Panc1 (cell line): ENCODE measurements at places on chromosomes 3 and 15. TPM values are rescaled to one million over a fixed set of nuclear protein-coding genes. Genes with fewer than 3 reads are reported as not detected.

The CHDH gene
- 24.1 TPM for total RNA-seq

The KLF15 gene
- total RNA-seq = 0.10 TPM

The GP9 gene
- not detected for total RNA-seq

The PLCB2 gene
- 1.7 TPM for total RNA-seq

The SLC49A4 gene
- total RNA-seq = 15.9 TPM

The LINGO1 gene
- 18.2 TPM for total RNA-seq

- no peak for DNase-seq
Measured at GRCh38 chr3:131169331-131169730, 142.7 kb downstream of the NEK11 start.

DNA sequence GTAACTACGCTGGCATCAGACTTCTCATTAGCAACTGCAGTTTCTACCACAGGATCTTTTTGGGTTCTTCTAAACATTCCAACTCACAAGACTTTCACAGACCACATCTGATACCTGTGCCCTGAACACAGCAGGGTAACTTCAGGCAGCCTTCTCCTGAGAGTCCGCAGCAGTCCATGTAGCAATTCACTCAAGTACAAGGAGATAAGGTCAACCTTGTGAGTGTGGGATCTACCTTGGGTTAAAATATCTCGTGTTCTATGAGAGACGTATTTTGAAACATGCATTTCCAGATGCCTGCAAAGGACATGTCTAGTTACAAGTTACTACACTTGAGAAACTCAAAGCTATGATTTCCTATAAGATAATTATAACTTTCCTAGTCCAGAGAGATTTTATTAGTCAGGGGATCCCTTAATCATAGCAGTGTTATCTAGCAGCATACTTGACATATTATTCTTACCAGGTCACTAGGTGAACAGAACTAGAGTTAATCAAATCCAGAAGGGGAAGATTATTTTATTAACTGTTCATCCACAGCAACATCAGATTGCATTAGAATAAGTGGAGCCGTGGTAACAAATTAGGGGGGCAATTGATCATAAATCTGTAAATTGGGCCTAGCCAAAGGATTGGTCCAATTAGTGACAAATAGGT lies 66.4 kb downstream of the ASTE1 start:
- no peak for DNase-seq

- no peak for DNase-seq
Measured at GRCh38 chr3:38533285-38533976, 37.3 kb downstream of the EXOG start.

- DNase-seq = no peak
Measured at GRCh38 chr3:151541178-151541577, 80.3 kb upstream of the IGSF10 start.

DNA sequence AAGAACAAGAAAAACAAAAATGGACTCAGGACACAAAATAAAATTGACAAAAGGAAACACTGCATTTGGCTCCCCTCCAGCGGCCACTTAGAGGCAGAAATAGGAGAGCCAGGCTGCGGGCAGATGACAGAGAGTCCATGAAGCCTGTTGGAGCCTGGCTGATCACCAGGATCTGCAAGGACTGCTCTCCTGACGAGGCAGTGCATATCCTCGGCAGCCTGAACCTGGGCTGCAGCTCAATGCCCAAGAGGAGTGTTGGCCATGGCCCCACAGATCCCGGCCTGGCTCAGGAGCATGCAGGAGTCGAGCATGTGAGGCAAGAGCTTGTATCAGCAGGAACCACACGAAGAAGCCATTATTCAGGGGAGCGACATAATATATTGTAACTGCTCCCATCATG lies 199.8 kb downstream of the STT3B start:
- DNase-seq = no peak

DNA sequence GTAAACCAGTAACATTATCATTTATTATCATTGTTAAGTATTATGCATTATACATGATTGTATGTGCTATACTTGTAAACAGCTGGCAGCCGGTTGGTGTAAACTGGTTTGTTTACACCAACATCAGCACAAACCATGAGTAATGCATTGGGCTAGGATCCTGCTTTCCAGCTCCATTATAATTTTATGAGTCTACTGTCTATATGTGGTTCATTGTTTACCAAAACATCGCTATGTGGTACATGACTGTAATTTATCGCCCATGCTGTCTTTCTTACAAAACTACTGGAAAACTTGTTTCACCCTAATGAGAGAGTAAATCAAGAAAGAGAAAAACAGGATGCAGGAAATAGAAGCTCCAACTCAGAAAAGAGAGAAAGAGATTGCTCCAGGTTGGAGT lies 224.8 kb upstream of the CBLB start:
- no peak for DNase-seq

GRCh38 chr15:81914734-81915256 lies 131.0 kb downstream of the MEX3B start:
- no peak for DNase-seq

DNA sequence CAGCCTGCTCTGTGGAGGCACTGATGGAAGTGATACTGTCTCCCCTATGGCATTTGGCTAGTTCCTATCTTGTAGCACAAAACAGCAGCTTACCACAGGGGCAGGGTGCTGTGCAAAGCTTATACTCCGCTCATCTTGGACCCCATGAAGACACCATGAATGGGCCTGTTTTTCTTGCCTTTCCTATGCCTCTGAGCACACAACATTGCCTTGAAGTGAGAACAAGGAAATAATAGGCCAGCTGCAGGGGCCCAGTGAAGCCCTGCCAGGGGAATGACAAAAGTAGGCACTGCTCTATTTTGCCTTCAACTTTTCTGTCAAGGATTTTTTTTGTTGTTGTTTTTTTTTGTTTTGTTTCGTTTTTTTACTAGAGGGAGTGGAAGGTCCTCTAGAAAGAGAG lies 110.3 kb downstream of the PDE8A start:
- DNase-seq = no peak

DNA sequence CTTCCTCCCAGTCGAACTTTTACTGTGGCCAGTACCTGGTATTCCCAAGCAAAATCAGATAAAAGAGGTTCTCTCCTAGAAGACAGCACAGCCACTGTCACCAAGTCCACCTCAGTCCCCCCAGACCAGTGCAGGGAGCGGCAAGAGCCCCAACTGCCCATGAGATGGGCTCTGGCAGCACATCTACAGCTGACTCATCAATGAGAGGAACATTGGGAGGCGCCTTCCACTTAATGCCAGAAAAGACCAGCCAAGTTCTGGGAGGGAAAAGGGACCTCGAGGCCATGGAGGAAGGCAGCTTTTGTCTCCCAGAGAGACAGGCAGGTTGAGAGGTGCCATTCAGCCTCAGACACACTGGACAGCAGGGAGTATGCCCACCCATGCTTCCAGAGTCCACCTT lies 28.2 kb downstream of the POC1A start:
- DNase-seq = no peak

GRCh38 chr3:136982520-136983138 lies 24.8 kb downstream of the IL20RB start:
- DNase-seq = no peak

- DNase-seq = no peak
Measured at GRCh38 chr15:67142767-67143100, 77.3 kb downstream of the SMAD3 start.

- no peak for DNase-seq
Measured at GRCh38 chr15:30999729-31000128, 8.3 kb upstream of the MTMR10 start.

GRCh38 chr3:25775936-25776335 lies 7.3 kb downstream of the NGLY1 start:
- DNase-seq = no peak

- no peak for DNase-seq
Measured at GRCh38 chr3:126955004-126955790, 27.7 kb upstream of the PLXNA1 start.

DNA sequence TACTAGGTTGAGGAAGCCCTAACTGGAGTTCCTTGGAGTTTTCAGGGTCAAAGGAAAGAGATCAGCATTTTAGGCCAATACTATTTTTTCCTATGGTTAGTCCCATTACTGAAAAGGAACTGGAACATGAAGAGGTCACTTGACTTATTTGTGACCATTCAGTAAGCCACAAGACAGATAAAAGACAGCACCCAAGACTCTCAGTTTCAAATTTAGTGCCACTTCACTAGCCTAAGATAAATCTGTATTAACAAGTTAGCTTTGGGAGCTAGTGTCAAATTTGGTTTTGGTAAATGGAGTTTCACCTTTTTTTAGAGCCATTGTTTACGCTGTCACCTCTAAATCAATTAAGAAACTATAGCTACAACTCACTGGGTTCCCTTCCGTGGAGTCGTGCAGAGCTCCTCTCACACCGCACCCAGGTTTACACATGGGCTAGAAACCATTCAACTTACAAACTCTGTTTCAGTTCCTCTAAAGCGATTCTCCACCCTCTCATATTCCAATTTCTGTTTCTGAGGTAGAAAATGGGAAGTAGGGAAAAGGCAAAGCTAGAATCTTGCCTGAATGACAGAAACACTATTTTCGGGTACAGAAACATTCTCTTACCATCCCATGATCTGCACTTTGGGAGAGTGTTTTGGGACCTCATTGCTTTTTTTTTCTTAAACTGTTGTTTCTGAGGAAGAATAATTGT lies 14.4 kb downstream of the CCDC32 start:
- no peak for DNase-seq
